Esophagus muscularis mucosa (tissue), 4 donors: ENCODE measurements at places on chromosomes 4 and X. TPM values are rescaled to one million over a fixed set of nuclear protein-coding genes. Genes with fewer than 3 reads are reported as not detected.

Gene COL4A6
- total RNA-seq = 186 TPM

Gene SULT1B1
- 0.34 TPM for total RNA-seq

Gene HMX1
- total RNA-seq = 0.17 TPM

Gene TMEM31
- total RNA-seq = not detected

Gene FABP2
- not detected for total RNA-seq

Gene MAPK10
- 8.2 TPM for total RNA-seq

Gene SSX4B
- not detected for total RNA-seq

DNA sequence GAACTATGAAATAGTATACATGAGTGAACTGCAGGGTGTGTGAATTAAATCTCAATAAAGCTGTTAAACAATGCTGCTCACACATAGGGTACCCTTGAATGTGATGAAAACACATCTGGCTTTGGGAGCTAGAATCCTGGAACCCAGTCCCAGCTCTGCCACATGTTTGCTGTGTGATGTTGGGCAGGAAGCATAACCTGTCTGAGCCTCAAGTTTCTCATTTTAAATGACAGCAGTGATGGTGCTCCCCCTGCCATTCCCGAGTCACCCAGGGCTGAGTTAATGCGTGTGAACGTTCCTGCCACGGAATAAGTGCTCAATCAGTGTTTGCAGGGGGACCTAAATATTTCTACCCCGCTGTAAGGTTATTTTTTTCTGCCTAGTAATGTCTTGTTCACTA is 10.9 kb downstream of the EVC start:
- DNase-seq = no peak

- no peak for DNase-seq
Measured at GRCh38 chrX:151396042-151396824, 773 bp upstream of the VMA21 start.

DNA sequence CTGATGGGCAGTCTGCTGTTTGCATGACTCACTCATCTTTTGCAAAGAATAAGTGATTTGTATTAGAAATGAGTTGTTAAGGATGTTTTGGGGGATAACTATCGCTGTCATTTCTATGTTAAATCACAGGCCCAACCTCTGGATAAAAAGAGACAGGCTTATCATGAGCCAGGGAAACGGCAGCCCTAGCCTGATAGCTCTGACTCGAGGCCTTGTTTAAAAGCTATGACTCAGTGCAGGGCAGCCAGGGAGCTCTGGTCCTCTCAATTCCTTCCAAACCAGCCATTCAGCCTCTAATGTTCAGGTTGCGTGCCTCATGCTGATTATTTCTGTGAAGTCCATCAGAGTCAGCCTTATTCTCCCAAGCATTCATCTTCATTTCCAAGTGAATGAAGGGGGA is 305.9 kb upstream of the HAND2 start:
- no peak for DNase-seq

DNA sequence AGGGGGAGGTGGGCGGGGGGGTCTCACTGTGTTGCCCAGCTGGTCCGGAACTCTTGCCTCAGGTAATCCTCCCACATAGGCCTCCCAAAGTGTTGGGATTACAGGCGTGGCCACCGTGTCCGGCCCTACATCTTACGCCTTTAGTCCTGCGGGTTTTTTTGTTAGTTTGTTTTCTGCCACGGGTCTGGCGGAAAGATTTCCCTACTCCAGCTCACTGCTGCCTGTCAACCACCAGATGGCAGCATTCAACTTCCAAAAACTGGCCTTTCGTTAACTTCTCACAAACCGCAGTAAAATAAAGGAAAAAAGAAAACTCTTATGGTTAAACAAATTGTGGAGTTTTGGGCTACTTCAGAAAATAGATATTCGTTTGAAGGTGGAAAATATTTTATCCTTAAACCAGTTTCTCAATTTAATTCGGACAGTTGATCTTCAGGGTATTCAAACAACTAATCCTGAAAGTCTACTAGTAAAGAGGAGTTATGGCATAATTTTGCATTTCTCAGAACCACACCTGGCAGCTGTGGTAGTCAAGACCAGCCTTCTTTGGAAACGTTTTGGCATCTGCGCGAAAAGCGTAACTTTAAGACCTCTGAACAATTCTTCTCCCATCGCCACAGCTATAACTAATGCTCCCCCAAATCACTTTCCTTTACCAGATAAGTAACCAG is 41.1 kb downstream of the LUZP4 start:
- DNase-seq = no peak

DNA sequence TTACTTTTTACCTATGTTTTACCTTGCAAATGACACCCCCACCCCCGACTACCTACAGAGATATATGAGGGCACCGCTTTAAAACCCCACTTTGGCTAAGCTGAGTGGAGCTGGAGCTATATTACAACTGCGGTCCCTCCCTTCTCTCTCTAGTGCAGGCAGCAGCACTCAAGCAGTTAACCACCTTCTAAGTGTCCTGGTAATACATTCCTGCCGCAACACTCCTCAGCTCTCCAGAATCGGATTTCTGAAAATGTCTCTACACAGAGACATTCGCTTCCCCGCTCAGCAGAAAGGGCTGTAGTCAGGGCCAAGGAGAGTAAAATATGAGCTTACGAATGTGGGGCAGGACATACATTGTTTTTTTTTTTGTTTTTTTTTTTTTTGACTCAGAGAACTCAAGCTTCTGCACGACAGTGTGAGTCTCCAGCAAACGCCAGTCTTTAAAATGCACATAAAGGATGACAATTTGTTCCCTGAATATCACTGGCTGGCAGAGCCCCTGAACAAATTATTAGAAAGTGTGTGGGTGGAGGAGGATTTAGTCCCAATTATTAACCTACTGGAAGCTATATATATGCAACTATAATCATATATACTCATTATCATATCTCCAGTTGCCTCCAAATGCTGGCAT is 287.0 kb upstream of the TET2 start:
- DNase-seq = no peak

DNA sequence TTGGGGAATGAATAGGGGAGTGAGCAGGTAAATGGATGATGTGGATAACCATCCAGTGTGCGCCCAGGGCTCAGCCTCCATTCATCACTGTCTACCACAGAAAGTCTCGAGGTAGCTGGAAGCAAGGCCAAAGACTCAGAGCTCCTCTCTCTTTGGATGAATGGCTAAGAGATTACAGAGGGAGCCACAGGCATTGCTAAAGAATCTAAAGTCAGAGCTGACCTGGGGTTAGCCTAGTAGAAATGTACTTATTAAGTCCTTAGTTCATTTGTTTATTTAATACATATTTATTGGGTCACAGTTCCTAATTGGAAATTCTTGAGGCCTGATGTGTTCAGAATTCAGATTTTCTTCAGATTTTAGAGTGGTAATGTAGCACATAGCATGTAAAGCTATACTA is 88.7 kb upstream of the HPF1 start:
- DNase-seq = no peak

GRCh38 chr4:138035781-138036258 is 206.3 kb downstream of the SLC7A11 start:
- DNase-seq = no peak

DNA sequence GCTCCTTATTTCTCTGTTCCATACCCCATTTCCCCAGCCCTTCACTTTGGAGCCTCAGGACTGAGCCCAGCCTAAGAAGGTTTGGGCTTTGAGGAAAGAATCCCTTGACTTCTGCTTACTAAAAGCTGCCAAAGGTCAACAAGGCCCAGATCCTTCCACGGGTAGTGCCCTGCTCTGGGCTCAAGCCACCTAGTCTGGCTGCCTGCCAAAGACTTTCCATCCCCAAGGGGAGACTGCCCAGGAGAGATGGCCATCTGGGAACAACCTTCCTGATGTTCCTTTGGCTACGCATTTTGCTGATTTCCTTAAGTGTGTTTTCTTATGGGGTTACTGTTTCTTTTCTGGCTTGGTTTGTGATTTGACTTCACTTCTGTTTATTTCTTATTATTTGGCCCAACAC is 49.8 kb upstream of the NDP start:
- DNase-seq = no peak

DNA sequence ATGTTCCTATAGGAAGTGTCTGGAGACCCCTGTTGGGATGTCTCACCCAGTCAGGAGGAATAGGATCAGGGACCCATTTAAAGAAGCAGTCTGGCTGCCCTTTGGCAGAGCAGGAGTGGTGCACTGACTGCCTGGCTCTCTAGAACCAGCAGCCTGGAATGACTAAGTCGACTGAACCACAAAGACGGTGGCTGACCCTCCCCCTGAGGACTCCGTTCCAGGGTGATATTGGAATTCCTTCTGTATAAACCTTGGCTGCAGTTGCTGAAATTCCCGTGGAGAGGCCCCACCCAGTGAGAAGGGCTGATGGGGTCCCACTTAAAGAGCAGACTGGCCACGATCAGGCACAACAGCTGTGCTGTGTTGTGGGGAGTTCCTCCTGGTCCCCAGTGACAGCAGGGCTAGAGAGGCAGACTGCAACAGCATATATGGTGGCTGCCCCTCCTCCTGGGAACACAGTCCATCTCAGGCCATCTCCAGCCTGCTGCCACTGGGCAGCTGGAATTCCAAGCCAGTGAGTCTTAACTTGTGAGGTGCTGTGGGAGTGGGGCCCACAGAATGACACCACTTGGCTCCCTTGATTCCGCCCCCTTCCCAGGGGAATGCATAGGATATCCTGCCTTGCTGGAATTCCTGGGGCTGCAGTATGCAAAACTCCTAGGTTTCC is 41.8 kb upstream of the RLIM start:
- DNase-seq = no peak

DNA sequence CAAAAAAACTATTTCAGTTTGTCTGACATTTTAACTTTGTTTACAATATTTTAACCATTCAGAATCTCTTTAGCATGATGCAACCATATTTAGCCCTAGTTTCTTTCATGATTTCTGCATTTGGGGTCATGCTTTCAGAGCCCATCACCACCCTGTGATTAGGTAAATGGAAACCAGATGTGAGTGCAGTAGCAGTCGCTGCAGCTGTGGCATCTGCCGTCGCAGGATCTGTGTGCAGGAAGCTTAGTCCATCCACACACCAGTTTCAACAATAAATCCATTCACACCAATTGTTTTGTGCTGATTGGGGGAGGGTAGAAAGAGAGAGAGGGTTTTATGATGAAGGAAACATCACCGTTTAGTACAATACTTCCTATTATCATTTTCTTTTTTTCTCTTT is 130.5 kb downstream of the CPEB2 start:
- DNase-seq = no peak

DNA sequence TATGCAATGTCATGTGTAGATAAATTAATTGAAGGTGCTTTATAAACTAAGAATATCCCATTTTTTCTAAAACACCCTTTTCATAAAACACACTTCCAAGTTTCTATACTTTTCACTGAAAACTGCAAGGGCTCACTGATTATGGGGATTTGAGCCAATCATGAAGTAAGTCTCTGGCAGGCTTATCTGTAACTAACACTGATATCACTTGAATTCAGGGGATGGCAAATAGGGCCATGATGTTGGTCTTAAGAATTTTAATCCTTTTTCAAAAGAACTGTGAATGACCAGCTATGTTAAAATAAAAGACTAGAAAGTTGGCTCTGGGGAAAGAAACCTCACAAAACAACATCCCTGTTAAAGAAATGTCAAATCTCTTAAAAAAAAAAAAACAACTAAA is 13.0 kb upstream of the SEC24D start:
- DNase-seq = no peak

GRCh38 chrX:12673487-12673886 is 117.7 kb upstream of the PRPS2 start:
- DNase-seq = no peak

DNA sequence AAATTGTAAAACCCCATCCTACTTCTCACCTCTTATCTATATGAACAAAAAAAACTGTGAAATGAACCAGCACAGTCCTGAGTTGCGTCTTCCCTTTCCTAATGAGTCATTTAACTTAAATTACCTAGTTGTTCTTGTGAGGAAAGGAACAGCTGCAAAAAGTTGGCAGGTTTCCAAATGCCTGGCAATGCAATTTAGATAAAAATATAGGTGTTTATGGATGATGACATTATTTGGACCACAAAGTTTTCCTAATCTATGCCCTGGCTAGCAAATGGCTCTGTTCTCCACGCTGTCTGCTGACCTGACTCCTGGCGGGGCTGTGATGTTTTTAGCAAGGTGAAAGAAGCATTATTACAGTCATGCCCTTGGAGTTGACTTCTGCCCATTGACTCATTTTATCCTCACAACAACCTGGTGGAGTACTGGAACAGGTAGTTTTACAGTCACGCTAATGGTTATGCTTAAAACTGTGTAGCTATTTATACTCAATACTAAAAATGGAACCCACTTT is 29.8 kb upstream of the RELL1 start:
- DNase-seq = no peak
